NCI-H1436 treated with DMSO at 0.1 percent for 48 hours (cell line): ENCODE measurements at places on chromosomes 2 and 18.

GRCh38 chr2:199302851-199303250, 154.9 kb downstream of the SATB2 start:
- DNase-seq, result no peak

GRCh38 chr2:43152741-43153647, 73.4 kb downstream of the ZFP36L2 start:
- DNase-seq, result no peak

DNA sequence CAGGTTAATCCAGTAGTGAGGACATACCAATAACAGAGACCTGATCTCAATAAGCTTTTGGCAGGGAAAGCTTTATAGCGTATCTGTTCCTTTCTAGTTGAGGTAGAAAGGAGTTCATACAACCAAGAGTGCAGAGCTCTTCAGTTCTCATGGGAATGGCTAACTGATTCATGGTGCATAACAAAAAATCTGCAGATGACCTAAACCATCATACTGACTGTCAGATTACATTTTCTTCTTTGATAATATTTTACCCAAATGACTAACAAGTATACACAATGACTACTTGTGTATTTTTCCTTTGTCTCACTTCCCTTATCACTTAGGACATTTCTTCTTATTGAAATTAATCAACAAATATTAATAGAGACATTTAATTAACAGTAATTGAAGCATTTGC, 140.0 kb upstream of the SERTAD2 start:
- no peak for DNase-seq

DNA sequence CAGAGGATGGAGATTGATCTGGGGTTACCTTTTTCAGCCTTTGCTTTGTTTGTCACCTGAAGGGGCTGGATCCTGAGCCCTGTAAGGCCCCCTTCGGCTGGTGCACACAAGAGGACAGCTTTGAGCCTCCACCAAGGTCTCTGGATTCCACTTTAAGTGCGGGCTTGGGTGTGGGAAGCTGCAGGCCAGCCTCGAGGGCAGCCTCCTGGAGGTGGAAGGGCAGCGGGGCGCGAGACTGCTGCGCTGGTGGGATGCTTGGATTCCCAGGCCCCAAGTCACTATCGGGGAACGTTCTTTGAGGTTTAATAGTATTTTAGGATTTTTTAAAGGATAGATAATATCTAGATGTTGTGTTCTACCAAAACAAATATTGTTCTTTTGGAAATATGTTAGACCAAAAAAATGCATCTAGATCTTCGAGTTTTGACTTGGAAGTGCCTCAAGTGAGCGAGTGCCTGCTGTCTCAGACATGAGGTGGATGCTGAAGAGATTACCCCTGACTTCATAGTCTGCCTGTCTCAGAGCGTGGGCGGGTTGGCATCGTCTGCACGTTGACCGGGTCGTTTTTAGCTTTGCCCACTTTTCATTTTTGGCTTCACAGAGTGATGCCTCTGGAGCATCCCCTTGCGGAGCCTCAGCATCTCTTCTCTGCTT, 113.8 kb downstream of the AGAP1 start:
- DNase-seq, result no peak
